ENCODE measurements at places on chromosomes 16 and 17.

- no peak for DNase-seq
Observed at GRCh38 chr16:74811911-74812310, 37.3 kb upstream of the FA2H start.

DNA sequence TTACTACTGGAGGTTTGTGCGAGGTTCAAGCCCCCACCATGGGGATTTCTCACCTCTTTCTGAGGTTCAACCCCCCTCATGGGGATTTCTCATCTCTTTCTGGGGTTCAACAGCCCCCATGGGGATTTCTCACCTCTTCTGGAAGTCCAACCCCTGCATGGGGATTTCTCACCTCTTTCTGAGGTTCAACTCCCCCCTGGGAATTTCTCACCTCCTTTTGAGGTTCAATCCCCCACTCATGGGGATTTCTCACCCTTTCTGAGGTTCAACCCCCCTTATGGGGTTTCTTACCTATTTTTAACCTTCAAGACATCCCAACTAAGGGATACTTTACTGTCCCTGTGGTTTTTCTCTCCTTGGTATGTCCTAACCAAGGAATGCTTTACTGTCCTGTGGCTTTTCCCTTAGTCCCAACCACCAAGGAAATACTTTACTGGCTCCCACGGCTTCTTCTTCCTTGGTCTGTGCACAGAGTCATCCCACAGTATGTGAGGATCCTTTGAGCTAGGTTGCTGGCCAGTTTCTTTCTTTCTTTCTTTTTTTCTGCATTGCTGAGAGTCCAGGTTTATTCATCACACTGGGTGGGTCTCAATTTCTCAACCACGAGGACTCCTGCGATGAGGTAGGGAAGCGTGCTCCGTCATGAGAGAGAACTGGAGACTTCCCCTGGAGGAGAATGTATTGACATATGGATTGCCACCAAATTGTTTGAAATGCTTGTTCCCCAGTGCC lies 2140.2 kb downstream of the TP53TG3F start:
- DNase-seq = no peak

DNA sequence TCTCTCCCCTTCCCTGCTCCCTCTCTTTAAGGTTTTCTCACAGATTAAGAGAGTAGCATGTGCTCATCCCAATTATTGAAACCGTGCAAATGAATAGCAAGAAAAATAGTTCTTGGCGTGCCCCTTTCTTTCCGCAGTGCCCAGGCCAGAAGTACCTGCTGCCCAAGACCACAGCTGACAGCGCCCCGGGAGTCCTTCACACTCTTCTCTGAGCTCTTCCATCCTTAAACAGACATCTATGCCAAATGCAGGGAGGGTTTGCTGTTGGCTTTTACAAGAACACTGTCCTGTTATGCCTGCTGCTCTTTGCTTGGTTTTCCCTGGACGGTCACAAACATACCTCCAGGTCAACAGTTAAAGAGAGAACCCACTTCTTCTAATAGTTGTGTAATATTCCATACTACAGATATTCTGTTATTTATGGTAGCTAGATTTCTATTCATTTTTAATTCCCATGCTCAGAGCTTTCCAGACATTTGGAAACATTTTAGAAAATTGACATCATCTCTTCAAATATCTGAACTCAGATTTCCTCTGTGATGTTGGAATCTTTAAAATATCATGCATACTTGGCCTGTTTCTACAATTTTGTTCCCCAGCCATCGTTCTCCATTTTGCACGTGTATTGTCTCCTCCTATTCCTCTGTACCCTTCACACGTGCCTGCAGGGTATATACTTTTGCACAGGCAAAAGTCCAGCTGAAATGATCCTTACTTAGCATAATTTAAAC lies 416.7 kb downstream of the WWOX start:
- DNase-seq = no peak

DNA sequence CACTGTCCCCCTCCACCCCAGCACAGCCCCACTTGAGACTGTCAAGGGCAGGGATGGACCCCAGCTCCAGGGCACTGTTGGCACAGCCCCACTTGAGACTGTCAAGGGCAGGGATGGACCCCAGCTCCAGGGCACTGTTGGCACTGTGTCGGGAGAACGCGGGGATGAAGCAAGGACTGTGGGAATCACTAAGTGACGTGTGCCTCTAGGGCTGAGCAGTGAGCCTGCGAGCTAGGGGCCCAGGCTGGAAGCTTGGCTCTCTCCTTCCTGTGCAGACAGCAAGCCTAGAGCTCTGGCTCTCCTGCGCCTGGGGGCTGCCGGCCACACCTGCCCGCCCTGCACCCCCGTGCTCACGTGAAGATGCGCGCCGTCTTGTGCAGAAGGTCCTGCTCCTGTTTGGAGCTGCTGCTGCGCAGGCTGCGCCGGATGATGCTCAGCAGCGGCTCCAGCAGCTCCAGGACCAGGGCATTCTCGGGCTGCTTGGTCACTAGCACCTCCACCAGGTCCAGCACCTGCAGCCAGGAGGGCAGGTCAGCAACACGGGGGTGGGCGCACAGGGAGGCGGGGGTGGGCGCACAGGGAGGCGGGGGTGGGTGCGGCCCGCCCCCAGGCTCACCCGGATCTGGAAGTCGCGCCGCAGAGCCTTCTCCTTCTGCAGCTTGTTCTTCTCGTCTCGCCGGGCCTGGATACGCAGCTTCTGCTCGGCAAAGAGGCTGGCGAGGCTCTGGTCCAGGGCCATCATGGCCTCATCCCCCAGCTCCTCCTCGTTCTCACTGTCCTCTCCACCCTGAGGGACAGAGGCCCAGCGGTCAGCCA lies 10.8 kb downstream of the MYBBP1A start:
- no peak for DNase-seq

Measured in bone marrow (tissue), 2 donors.